SK-MEL-5 (cell line): ENCODE measurements at places on chromosomes 16 and 17.

- no peak for DNase-seq
Observed at GRCh38 chr17:57834146-57834741, 15.6 kb downstream of the MRPS23 start.

DNA sequence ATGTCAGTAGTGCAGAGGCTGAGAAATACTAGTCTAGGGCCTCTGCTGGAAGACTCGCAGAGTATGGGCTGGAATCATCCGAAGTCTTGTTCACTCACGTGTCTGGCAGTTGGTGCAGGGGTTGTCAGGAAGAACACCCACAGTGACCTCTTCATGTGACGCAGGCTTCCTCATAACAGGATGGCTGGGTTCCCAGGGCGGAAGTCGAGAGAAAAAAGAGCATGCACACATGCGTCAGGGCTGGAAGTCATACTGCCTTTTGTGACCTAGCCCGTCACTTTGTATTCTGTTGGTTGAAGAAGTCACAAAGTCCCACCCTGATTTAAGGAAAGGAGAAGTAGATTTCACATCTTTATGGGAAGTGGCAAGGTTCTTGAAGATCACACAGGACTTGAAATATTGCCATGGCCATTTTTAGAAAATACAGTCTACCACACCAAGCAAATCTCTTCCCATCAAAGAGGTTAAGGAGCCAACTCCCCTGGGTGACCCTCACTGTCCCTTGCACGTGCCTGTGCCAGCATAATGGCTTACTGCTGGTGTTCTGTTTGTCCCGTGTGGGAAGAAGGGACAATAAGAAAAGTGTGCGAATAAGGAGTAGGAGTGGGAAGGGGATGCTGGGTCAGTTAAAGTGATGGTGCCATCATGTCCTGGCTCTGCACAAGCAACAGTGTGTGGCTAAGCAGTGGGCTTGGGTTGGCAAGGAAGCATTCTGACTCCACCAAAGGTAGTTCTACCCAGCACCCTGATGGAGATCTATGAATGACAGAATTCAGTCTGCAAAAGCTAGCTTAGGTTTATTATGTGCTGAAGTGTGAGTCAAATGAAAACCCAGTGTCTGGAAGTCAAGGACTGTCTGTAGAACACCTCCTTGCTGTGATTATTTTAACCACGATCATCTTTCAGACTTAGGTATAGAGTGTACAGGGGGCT is 28.1 kb downstream of the HEATR3 start:
- DNase-seq, result no peak

DNA sequence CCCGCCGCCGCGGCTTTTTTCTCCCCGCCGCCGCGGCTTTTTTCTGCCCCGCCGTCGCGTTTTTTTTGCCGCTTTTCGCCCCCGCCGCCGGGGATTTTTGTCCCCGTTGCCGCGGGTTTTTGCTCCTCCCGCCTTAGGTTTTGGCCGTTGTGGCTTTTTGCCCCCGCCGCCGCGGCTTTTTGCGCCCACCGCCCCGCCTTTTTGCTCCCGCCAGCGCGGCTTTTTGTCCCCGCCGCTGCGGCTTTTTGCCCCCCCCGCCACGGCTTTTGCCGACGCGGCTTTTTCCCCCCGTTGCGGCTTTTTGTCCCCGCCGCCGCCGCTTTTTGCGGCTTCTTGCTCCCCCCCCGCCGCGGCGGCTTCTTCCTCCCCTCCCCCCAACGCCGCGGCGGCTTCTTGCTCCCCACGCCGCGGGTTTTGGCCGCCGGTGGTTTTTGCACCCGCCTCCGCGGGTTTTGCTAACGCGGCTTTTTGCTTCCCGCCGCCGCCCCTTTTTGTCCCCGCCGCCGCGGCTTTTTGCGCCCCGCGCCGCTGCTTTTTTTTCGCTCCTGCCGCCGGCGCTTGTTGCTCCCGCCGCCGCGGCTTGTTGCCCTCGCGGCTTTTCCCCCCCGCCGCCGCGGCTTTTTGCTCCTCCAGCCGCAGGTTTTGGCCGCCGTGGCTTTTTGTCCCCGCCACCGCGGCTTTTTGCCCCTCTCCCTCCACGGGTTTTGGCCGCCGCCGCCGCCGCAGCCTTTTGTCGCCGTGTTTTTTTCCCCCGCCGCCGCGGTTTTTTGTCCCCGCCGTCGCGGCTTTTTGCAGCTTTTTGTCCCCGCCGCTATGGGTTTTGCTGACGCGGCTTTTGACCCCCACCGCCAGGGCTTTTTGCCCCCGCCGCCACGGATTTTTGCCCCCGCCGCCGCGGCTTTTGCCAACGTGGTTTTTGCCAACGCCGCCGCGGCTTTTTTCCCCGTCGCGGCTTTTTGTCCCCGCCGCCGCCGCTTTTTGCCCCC is 150.3 kb downstream of the KCNJ18 start:
- DNase-seq, result no peak

DNA sequence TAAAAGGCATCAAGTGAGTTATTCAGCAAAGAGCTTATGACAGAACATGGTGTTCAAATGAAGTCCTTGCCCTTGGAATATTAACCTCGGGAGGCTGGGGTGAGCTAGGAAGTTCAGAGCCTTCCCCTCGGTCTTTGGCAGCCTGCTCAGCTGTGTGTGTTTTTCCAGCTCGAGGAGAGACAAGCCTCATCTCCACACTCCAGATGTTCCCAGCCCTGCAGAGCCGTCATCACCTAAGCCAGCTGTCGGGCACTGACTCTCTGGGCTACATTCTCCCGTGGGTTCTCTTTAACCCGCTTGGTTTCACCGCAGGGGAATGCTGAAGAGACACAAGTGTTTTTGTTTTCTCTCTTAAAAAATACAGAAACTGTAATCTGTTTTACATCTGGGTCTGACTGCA is 47.1 kb downstream of the IRX3 start:
- no peak for DNase-seq

GRCh38 chr16:10296956-10297340 is 88.9 kb upstream of the ATF7IP2 start:
- DNase-seq, result no peak

DNA sequence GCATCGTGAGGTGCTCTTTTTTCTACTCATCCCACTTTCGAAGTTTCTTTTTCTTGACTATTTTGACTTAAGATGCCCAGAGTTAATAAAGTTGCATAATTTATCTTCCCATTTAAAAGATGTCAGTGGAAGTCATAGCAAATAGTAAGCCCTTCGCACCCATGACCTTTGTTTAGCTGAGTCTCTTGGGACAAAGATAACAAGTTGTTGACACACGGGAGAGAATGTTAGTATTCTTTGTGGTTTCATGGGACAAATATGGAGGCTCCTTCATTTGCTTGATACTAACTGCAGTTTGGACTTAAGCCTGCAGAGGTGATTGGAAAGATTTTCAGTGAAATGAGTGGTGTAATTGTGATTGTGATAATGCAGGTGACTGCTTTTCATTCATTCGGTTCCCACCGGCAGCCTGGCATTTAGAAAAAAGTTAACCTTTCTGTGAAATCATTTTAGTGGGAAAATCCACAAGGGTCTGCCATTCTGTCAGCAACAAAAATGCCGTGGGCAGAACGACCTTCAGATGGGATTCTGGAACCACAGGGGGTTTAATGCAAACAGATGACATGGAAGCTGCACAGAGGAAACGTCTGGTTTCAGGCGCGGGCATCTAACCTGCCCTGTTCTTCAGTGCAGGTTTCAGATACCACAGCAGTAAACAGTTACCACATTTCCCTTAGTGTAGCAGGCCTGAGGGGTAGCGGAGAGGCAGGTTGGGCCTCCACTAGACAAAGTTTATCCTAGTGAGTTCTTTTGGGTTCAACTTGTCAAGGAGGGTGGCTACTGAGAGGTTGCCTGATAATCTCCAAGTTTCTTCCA is 123.0 kb downstream of the RPTOR start:
- DNase-seq, result no peak

GRCh38 chr16:73058221-73058615 is 10.3 kb upstream of the ZFHX3 start:
- DNase-seq, result peak; percentile 20

DNA sequence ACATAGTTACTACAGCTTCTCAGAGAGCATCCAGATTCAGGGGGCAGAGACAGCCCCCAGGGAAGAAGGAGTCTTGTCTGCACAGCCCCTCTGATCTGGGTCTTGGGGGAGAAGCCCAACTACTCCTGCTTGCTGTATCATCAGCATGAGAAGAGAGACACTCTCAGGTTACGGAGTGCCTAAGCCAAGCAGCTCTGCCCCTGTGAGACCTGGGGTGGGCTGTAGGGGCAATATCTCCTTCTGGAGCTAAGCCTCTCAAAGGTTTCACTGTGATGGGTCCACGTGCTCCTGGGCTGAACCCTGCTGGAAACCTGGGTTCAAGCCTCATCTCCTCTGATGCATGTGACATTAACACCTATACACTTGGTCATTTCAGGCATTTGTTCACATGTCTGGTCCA is 123.2 kb downstream of the CPPED1 start:
- no peak for DNase-seq

- no peak for DNase-seq
Observed at GRCh38 chr16:58012481-58012880, 11.3 kb downstream of the USB1 start.

DNA sequence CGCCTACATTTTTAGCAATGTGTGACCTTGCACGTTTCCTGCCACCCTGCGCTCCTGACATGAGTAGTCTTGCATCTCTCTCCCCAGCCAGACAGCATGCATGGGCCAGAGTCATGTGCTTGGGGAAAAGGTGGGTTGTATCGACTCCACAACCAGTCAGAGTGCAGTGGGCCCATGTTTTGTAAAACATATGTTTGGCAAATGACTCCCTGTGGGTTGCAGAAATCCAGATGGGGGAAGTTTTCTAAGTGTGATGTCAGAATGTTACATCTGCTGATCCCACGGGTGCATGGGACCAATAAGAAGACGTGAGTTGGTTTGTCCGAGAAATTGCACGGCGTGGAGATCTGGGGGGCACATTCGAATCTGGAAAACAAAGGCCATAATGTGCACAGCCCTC is 147.1 kb downstream of the FOXL1 start:
- DNase-seq, result no peak

DNA sequence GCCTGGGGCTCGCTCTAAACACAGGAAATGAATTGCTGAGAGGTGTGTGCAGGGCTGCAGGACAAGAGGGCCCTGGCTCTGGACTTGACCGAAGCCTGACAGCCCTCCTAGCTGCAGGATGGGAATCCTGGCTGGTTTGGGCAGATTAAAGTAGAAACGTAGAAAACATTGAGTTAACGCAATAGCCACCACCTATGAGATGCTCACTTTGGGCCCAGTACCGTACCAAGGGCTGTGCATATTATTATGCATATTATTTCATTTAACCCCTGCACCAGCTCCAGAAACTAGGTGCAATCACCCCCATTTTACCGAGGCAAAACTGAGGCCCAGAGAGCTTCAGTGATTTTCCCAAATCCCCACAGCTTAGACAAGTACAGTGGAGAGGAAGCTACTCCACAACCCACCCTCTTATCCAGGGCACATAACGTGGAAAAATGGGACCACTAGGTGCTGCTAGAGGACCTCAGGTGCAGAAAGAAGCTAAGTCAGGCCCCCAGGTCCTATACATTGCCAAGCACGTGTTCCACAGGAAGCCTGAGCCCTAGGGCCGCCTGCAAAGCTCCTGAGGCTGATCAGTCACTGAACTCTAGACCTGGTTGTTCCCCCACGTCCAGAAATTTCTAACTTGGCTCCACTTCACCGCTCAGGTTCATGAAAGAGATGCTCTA is 79.2 kb downstream of the MYH11 start:
- peak; percentile 66 for DNase-seq

- no peak for DNase-seq
Observed at GRCh38 chr17:319266-319665, 33.3 kb downstream of the RPH3AL start.

DNA sequence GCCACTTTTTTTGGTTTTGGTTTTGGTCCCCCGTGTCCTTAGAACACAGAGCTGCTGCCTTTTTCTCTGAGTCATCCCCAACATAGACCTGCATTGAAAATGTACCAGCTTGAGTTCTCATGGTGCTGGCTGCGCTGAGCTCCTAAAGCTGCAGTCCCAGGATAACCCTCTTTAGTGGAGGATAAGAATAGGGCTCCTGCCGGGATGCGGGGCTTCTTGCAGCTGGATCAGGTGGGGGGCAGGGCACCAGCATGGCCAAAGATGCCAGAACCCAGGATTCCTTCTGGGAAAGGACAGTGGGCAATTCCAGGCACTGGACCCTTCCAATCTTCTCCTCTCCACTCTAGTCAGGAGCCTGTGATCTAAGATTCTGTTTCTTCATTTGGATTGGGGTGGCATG is 8.3 kb upstream of the CLUH start:
- no peak for DNase-seq

DNA sequence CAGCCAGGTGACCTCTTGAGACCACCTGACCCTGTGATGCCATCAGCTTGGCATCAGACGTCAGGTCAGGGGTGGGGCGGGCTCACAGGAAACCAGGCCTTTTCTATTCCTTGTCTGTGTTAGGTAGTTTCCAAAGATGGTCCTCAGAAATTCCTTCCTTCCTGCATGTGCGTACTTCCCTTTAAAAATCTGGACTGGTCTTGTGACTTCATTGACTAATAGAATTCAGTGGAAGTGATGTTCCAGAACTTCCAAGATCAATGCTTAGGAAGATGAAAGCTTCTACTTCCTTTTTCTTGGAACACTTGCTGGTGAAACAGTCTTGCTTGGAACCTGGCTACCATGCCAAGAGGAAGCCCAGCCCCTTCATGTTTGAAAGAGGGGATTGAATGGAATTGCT is 10.0 kb upstream of the N4BP1 start:
- no peak for DNase-seq

DNA sequence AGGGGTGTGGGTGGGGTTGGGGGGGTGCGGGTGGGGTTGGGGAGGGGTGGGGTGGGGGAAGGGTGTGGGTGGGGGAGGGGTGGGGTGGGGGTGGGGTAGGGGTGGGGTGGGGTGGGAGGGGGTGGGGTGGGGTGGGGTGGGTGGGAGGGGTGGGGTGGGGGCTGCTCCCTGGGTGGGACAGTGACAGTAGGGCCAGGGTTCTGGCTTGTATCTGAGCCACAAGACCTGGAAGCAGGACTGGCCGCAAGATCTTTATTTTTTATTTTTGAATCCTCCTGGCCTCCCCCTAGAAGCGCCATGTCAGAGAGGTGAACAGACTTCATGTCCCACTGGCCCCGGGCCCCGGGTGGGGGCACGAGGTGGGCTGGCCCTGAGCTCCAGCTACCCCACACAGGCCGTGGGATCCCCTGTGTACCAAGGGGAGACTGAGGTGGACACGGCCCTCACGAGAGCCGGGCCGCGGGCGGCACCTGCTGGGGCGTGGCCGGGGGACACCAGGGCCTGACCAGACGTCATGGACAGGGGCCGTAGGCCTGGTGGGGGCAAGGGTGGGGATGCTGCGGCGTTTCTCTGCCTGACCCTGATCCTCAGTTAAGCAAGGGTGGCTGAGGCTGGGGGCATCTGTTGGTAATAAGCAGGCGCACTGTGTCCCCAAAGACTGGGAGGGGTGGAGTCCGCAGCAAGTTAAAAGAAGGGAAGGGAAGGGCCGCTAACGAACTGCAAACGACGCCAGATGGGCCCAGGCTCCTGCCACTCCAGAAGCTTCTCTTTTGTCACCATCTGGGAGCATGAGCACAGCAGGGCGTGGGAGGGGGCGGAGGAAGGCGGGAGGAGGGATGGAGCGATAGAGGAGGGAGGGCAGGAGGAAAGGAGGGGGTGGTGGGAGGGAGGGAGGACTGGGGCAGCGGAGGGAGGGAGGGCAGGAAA is 22.3 kb upstream of the PABPN1L start:
- no peak for DNase-seq

GRCh38 chr16:12358898-12359297 is 382.4 kb downstream of the SNX29 start:
- DNase-seq, result no peak
